Purkinje cell (primary cell): ENCODE measurements at places on chromosomes 16 and 17. TPM values are rescaled to one million over a fixed set of nuclear protein-coding genes. Genes with fewer than 3 reads are reported as not detected.

KRT24 gene
- 0.85 TPM in 1 of 2 replicates, not detected in the other for polyA plus RNA-seq

PRKCB gene
- 3.5 and 47.9 TPM in 2 replicates for polyA plus RNA-seq

TMEM208 gene
- polyA plus RNA-seq: 357 and 366 TPM in 2 replicates

TP53TG3C gene
- polyA plus RNA-seq: not detected in 2 replicates

NLGN2 gene
- polyA plus RNA-seq: 6.6 and 13.0 TPM in 2 replicates
